Activated naive CD4-positive, alpha-beta T cell treated with Interleukin-2 at 50 U/mL for 16 hours (primary cell): ENCODE measurements at places on chromosomes 1 and 21.

DNA sequence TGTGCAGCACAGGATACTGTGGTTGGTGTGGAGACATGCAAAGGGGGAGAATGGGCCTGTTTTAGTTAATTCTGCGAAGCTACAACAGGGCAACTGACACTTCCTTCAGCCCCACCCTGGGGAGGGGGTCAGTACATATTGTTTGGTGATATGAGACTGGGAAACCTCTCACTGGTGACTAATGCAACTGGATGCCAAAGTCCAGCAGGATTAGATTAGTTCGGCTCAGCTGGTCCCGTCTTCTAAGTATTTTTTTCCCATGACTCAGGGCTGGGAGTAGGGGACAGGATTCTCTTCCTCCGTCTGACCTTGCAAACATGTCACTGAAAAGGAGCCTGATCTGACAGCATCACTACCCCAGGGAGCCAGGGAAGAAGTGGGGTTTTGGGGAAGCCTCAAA is 43.0 kb downstream of the PLXNA2 start:
- no peak for DNase-seq

GRCh38 chr1:218983848-218984247 is 189.8 kb upstream of the LYPLAL1 start:
- no peak for DNase-seq

- no peak for DNase-seq
These were observed 18.6 kb upstream of the PDZK1IP1 start for GRCh38 chr1:47208374-47208850.

DNA sequence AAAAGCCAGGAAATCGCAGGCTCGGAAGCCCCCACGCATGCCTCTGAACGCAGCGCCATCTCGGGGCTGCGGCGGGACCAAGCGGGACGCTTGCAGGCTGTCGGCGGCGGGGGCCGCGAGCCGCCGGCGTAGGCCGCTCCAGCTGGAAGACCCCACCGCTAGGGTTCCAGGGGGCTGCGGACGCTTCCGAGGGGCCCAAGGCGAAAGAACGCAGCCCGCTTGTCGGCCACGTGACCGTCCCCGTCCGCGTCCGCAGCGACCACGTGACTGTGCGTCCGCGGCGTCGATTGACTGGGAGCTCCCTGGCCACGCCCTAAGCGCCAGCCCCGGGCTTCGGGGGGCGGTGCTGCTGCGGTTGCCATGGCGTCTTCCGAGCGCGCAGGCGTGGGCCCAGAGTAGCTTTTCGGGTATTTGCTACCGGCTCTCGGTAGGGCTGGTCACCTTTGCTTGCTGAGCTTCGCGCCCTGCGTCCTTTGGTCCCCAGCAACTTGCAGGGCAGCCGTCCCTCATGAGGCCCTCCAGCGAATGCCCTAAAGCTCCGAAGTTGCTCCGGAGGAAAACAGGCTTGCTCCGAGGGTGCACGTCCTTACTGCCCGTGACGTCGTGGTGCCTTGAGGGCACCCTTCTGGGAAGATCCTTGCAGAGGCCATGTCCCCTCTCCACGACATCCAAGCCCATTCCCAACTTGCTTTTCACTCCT is 197.2 kb downstream of the DYRK1A start:
- peak; percentile 92 for DNase-seq

GRCh38 chr1:19476450-19477190 is 8.7 kb downstream of the CAPZB start:
- DNase-seq = peak; percentile 47

DNA sequence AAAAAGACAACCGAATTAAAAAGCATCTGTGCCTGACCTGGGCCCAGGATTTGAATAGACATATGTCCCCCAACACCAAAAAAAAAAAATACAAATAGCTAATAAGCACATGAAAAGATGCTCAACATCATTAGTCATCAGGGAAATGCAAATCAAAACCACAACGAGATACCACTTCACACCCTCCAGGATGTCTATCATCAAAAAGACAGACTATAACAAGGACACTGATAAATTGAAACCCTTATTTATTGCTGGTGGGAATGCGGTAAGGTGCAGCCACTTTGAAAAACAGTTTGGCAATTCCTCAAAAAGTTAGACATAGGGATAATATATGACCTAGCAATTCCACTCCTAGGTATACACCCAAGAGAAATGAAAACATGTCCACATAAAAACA is 72.3 kb upstream of the CAMK1G start:
- no peak for DNase-seq

DNA sequence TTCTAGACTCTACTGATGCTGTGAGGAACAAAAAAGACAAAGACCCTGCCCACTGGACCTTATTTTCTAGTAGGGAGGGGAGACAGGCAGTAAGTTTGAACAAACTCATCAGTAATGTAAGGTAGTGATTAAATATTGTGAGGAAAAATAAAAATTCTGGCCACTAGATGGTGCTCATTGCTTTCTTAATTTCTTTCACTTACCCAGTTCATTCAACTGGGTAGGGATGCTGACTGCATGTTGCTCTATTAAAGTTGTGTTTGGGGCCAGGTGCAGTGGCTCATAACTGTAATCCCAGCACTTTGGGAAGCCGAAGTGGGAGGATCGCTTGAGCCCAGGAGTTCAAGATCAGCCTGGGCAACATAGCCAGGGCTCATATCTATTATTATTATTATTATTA is 6.3 kb upstream of the KYAT3 start:
- DNase-seq = no peak

DNA sequence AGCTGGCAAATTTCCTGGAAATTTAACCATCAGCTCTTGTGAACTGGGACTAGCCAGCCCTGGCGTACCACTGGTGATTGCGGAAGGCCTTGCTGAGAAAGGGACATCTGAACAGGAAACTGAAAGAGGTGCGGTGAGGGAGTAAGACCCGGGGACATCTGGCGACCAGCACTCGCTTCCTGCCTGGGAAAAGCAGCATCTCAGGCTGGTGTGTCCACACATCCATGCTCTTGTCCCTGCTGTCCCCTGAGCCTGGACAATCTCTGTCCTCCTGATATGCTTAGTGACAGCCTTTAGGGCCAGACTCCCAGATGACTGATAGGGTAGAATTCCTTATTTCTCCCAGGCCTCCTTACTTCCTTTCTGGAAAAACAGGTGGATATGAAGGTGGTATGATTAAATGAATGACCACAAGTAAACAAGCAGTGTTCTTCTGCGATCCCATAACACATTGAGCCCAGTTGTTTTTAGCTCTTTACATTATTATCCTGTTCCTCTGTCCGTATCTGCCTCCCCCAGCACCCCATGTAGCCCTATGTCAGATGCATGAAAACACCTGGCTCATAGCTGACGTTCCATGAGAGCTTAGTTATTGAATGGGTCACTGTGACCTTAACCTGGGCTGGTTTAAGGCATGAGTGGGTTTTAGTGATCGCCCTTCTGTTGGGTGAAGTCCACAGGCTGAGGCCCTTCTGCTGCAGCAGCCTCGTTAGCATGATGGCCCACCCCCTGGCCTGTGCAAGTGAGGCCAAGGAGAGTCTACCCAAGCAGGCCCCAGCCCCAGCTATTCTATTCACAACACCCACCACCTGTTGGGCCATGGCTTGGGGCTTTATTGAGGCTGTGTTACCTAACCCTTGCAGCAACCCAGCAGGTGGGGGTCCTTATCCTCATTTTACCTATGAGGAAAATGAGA is 76.1 kb upstream of the GADD45A start:
- no peak for DNase-seq

DNA sequence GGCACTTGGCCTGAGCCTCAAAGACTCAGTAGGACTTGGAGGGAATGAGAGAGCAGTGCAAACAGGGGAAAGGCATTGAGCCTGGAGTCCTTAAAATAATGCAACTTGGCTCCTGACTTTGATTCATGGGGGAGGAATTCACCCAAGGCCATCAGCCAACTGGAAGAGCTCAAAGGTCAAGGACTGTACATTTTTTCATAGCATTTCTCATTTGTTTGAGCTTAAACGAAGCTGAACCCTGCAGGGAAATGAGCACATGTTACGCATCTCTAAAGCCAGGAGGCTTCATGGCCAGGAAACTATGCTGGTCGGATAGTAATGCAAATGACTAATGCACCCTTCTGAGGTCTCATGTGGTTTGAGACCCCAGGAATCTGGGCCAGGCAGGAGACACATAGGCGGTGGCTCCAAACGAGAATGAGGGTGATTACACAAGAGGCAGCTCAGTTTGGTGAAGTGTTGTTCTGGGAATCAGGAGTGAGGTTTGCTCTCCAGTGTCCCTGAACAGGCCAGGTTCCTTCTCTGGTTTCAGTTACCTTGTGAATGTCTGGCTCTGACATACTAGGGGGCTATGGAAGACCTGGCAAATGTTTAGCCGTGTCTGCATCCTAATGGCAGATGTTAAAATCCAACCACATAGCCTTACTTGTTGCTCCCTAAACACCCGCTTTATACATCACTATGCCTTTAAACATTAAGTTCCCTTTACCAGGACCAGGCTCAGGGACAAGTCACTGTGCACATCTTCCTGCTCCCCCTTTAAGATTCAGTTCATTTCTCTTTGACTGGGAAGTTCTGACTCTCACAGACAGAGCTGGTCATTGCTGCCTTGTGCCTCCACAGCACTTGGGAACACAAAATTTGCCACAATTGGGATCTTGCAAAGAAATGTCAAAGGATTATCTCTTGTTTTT is 503.9 kb upstream of the USP24 start:
- no peak for DNase-seq

DNA sequence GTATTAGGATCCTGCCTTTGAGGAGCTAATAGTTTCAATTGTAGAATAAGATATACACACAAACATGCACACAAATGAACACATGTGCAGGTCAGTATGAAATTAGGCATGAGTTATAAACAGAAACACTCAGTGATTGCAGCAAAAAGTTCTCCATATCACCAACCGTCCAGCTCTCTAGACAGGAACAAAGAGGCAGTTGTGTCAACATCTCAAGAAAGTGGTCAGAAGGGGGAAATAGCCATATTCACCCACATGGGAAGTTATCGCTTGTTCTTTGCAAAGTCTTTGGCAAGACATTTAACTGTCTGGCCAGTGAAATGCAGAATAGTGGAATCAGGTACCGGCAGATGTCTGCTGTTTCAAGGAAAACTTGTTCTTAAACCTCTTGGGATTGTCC is 29.4 kb upstream of the PIGC start:
- DNase-seq = no peak
